ENCODE measurements at places on chromosomes 12 and 14.
A peak's percentile ranks its signal among the peaks of the same experiment; 100 is the strongest.

DNA sequence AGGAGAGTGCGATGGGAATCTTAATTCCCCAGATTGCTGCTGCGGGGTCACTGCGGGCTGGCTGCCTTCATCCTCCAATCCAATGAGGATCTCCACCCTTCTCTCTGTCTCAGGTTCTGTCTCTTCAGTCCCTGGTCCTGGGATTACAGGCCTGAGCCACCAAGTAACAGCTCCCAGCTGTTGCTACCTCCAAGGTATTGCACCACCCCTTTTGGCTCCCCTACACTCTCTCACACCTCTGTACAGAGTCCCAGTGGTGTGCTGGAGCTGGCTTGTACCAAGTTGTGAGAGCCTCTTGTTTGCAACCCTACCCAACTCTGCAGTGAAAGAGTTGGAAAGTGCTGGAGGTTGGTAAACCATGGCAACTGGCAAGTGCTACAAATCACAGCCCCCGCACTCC is 10.0 kb upstream of the RILPL1 start:
- no peak for DNase-seq

DNA sequence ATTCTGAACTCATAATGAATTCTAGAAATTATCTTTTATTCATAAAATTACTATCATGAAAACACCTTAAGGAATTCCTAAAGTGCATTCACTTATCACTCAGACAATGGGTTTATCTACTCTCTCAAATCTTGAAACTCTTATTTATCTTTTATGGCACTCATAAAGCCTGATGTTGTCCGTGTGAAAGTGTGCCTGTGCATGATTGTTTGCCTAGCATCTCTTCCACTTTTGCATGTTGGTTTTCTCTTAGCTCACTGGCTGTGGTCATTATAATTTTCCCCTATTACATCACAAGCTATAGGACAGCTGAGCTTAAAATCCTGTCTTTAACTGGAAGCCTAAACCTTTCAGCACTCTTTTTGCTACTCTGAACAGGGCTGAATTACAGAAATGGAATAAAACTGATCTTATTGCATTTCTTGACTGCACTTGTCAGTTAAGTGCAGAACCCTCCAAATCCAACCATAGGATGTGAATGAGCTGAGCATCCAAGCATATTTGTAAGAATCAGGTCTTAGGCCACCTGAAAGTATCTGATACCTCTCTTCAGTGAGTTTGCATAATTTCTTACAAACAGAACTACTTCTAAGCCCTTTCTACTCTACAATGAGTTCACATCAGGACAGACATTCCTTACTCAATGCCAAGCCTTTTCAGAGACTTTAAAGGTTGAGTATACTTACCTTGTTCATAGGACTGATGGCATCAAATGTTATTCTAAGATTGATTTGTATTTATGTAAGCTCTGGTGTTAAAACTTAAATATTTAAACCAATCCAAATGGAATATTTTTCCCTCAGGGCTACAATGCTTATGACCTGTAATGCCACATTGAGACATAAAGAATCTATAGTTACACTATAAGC is 221.2 kb upstream of the KITLG start:
- DNase-seq: no peak

DNA sequence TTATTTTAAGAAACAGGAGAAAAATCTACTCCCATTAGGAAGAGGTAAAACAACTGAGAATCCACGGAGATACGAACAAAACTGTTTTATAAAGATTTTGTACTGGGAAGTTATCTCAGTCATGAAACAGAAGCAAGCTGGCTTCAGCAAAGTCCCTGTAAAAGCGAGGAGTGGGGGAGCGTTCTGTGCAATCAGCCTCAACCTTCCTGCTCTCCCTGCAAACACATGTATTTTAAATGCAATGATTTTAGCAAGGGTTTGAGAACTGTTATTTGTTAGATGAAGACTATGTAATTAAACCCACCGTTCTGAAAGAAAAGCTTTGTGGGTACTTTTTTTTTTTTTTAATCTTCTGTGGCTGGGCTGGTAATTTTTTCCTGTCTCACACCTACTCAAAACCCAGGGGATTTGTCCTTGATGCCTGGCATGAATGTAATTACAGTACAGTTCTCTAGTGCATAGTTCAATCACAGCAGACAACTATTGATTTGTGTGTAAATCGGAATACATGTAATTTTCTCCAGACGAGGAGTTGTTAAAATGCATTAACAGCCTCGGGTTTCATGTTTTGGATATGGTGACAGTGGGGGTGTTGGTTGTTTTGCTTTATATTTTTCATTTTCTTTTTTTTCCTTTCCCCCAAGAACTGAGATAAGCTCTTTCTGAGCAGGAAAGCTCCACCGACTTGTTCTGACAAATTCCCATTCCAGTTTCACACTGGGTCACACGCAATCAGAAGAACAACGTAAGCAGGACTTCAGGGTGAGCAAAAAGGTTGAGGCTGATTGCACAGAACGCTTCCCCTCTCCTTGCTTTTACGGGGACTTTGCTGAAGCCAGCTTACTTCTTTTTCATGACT is 153.6 kb downstream of the PHLDA1 start:
- DNase-seq: peak; percentile 37

DNA sequence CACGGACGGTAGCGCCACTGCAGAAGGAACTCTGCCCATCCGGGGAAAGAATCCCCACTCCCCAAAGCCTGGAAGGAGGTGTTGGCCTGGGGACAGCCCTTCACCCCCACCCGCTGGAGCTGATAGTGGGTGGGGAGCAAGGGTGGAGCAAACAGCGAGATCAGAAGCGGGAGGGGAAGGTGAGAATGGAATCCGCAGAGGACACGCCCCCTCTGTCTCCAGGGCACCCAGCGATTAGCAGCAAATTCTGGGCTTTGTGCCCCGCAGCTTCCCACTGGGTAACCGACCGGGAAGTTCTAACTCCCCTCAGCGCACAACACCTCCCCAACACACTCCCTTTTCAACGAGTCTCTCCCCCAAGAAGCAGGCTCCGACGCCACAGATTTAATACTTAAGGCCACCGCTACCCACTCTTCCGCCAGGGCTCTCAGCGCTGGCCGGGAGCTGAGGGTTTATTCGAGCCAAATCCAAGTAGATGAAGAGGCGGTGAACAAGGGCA is 1.4 kb downstream of the SLC25A29 start:
- no peak for DNase-seq

DNA sequence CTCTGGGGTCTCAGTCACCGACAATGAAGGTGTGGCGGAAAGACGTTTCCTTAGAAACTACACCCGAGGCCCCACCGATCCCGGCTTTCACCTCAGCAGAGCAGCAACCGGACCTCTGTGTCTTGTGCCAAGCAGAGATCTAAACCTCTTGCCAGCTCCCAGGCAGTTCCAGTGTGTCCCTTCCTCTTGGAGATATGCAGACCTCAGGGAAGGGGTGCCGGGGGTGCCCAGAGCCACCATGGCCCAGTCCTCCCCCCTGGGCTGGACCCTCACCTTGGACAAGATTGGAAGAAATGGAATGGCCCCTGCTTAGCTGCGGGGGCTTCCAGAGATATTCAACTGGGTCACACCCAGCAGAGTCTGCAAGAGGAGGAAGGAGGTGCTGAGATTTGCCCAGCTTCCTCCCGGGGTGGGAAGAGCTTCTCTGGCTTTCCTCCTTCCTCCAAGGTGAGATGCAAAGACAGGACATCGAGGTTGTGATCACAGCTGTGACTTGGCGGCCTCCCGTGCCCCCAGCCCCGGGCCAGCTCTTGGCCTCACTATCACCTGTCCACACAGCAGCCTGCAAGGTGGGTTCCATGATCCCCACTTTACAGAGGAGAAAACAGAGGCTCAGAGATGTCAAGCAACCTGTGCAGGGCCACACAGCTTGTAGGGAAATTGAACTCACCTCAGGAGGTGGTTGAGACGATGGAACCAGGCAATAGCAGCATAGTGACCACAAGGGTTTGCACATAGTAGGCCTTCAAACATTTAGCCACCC is 281.7 kb upstream of the RTL1 start:
- DNase-seq: no peak

DNA sequence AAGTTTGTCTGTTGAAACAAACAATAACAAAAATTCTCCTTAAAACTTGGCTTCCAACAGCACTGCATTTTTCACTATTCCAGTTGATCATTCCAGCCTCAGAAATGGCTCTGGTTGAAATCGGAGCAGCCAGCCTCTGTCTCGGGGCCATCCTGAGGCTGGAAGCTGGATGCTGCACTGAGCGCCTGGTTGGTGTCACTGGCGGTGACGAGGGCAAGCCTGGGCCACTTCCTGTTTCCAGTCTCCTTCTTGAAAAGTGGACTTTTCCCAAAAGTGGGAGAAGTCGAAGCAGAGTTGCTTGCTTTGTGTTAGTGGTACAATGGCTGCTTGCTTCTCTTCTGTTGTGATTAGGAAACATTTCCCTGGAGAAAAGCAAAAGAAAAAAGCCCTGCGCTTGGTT is 48.7 kb downstream of the CCDC92 start:
- no peak for DNase-seq

- DNase-seq: no peak
These were observed 1.1 kb downstream of the PPFIBP1 start for GRCh38 chr12:27524839-27525753.

- no peak for DNase-seq
These were observed 104.4 kb downstream of the DAD1 start for GRCh38 chr14:22484632-22485031.

GRCh38 chr14:98428483-98428994 is 843.5 kb downstream of the BCL11B start:
- DNase-seq: no peak

DNA sequence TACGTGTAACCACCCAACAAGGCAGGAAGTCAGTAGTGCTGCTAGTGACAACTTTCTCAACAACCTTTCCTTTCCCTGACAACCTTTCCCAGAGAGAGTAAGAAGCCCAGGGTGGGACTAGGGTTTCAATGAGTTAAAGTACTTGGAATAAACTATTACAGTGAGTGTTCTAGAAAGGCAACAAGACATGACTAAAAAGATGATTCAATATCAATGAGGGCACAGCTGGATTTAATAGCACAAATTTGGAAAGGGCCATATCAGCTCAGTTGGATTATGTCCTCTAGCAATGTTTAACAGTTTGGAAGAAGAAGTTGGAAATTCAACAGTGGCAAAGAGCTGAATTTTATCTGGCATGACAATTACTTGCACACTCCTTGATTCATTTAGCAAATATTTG is 90.4 kb upstream of the GRIN2B start:
- no peak for DNase-seq

DNA sequence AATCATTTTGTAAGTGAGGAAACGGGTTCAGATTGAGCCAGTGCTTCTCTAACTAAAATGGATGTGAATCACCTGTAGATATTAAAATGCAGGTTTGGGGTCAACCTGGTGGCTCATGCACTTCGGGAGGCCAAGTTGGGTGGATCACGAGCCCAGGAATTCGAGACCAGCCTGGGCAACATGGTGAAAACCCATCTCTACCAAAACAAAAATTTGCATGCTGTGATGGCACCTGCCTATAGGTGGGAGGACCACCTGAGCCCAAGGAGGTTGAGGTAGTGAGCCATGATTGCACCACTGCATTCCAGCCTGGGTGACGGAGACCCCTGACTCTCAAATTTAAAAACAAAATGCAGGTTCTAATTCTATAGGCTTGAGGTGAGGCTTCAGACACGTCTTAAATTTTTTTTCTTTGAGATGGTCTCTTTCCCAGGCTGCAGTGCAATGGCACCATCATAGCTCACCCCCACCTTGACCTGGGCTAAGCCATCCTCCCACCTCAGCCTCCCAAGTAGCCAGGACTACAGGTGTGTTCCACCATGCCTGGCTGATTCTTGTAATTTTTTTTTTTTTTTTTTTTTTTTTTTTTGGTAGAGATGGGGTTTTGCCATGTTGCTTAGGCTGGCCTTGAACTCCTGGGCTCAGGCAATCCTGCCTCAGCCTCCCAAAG is 9.0 kb downstream of the TUBA1C start:
- no peak for DNase-seq

GRCh38 chr12:3988519-3989217 is 115.5 kb upstream of the PARP11 start:
- no peak for DNase-seq

GRCh38 chr12:114858388-114859146 is 174.6 kb upstream of the TBX3 start:
- DNase-seq: no peak

DNA sequence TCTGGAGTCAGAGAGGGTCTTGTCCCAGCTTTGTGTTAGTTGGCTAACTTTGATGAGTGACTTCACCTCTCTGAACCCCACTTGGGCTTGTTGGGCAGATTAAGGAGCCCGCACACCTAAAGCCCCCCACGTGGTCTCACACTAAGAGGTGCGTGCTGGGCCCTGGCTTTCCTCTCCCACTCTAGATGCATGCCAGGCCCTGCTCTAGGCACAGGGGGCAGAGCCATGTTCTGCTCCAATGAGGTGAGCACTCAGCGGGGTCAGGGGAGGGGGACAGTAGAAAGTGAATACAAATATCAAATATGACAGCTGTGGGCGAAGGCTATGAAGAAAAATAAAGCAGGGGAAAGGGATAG is 119.0 kb downstream of the GCH1 start:
- no peak for DNase-seq

DNA sequence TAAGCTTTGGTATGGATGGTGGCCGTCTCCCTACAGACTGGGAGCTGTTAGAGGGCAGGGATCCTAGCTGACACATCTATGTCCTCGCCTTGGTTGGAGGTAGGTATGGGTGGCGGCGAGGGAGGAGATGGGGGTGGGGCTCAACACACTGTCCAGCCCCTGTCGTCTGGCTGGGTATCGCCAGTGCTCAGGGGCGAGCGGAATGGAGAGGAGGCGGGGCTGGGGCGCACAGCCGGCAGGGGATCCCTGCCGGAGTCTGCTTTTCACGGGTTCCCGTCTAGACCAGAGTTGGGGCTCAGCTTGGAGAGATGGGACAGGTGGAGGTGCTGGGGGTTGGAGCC is 16.1 kb downstream of the TAMALIN start:
- DNase-seq: no peak
